ENCODE measurements at places on chromosomes 16 and 17.

- DNase-seq, result no peak
- H3K4me1 ChIP-seq, result peaks cover 67% of the 10 kb centered on the region
- no peaks in the 10 kb centered on the region for H3K27me3 ChIP-seq
- no peak overlapping the region for H3K27ac ChIP-seq
- peak overlapping the region; percentile 53 for H3K4me3 ChIP-seq
Observed at GRCh38 chr17:14305785-14306496, 5.1 kb downstream of the HS3ST3B1 start.

GRCh38 chr17:11031787-11032186, 193.9 kb upstream of the PIRT start:
- H3K36me3 ChIP-seq, result no peaks in the 10 kb centered on the region
- no peak for DNase-seq
- H3K27me3 ChIP-seq, result no peaks in the 10 kb centered on the region

- H3K4me3 ChIP-seq, result no peak overlapping the region
- H3K4me1 ChIP-seq, result peaks cover 9% of the 10 kb centered on the region
- H3K27me3 ChIP-seq, result peaks cover 64% of the 10 kb centered on the region
- no peak for DNase-seq
- H3K27ac ChIP-seq, result no peak overlapping the region
- no peaks in the 10 kb centered on the region for H3K36me3 ChIP-seq
Observed at GRCh38 chr17:49457564-49458535, 37.2 kb upstream of the NGFR start.

- no peaks in the 10 kb centered on the region for H3K27me3 ChIP-seq
- H3K4me1 ChIP-seq, result no peaks in the 10 kb centered on the region
Observed at GRCh38 chr16:49472598-49472997, 99.0 kb downstream of the C16orf78 start.

- H3K4me1 ChIP-seq, result no peaks in the 10 kb centered on the region
- H3K27ac ChIP-seq, result no peak overlapping the region
- H3K36me3 ChIP-seq, result no peaks in the 10 kb centered on the region
- DNase-seq, result no peak
- peaks cover 28% of the 10 kb centered on the region for H3K27me3 ChIP-seq
Observed at GRCh38 chr17:5687646-5688045, 103.3 kb upstream of the NLRP1 start.

DNA sequence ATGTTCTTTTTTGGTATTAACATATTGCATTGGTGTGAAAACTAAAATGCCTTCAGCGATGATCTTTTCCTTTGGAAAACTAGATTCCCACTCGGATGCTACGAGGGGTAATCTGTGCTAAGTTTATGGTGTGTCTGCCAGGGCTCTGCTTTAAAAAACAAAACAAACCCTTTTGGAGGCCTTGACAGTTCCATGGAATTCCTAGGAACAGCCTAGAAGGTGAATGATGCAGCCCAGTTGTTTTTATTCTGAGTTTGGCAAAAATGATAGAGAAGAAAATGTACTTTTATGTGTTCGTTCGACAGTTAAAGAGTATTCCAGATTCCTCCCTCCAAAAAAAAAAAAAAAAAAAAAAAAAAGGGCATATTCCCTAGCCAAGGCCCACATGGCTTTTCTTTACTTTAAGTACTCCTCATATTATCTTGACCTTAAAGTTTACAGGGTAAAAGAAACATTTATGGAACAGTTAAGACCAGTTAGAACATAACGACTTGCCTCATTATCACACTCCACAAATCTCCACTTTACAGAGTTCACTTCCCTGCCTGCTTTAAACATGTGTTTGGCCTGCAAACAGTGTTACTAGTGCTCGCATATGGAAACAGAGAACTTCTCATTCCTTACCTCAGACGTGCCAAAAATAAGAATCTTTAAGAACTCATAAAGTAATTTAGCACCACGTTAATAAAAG, 159.1 kb downstream of the WWOX start:
- H3K4me3 ChIP-seq, result no peak overlapping the region
- DNase-seq, result no peak
- H3K36me3 ChIP-seq, result peaks cover 11% of the 10 kb centered on the region
- no peaks in the 10 kb centered on the region for H3K27me3 ChIP-seq
- no peaks in the 10 kb centered on the region for H3K4me1 ChIP-seq
- H3K27ac ChIP-seq, result no peak overlapping the region
